ENCODE measurements at places on chromosomes 3 and 15.

GRCh38 chr3:58388550-58389091, 45.0 kb downstream of the PDHB start:
- DNase-seq = no peak

DNA sequence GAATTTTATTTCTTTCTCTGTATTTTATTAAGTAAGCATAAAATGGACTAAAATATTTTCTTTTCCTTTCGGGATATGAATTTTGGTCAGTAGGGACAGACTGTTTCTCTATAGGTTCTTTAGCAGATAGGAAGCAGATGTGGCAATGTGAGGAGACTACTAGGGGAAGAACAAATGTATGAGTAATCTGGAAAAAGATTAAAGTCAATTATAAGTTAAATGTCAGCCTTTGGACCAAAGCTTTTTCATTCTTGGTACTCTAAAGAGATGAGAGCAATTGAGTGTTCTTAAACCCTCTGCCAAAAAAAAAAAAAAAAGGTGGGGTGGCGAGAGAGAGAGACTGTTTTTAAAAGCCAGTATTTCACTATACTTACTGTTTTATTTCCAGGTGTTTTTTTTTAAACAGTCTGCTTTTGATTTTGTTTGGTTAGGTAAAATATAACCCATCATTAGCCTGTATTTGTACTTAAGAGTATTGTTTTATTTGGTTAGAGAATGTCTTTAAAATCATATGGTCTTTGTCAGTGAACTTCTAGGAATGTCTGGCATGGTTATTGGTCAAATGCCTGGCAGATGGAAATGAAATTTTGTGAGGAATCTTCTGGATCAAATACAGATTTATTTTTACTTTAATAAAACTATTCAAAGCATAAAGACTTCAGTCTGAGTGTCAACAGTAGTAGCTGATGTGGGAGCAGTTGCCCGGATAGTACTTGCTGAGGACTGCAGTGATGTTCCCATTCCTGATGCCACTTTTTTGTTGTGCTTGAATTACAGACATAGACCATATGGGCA, 63.8 kb downstream of the LRRC49 start:
- DNase-seq = no peak

DNA sequence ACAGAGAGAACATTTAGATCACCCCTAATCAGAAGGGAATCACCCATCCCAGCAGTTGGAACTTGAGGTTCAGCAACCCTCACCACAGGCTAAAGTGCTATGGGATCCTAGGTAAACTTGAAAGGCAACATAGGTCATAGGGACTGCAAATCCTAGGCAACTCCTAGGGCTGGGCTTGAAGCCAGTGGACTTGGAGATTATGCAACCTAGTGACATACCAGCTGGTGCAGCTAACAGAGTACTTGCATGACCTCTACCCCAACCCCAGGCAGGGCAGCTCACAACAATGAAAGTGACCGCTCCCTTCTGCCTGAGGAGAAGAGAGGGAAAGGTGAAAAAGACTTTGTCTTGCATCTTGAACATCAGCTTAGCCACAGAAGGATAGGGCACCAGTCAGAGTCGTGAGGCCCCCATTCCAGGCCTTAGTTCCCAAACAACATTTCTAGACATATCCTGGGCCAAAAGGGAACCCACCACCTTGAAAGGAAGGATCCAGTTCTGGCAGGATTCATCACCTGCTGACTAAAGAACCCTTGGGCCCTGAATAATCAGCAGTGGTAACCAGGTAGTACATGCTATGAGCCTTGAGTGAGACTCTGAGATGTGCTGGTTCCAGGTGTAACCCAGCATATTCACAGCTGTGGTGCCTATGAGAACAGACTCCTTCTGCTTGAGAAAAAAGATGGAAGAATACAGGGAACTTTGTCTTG, 37.6 kb upstream of the FBN1 start:
- no peak for DNase-seq

- no peak for DNase-seq
Observed at GRCh38 chr15:63939531-63940130, 105.9 kb upstream of the HERC1 start.

GRCh38 chr3:127442506-127442905, 148.0 kb downstream of the TPRA1 start:
- DNase-seq = no peak

- no peak for DNase-seq
Observed at GRCh38 chr15:45185903-45186770, 1.6 kb downstream of the SHF start.

GRCh38 chr15:35150361-35150760, 65.3 kb upstream of the NANOGP8 start:
- DNase-seq = no peak

DNA sequence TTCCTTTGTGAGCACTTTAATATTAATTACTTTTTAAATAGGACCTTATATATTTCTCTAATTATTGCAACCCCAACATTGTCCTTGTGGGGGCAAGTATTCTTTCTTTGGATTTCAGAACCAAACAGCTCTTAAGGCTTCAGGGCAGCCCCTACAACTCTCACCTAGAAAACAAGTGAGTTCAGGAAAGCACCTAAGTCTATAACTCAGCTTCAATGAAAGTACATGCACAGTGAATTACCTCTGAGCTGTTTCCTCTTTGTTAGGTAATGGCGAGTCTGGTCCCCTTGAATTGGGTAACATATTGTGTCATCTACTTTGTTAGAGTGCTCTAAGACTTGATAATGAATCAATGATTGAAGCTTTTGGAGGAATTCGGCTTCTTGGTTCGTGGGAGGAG, 545.7 kb downstream of the NLGN1 start:
- no peak for DNase-seq

DNA sequence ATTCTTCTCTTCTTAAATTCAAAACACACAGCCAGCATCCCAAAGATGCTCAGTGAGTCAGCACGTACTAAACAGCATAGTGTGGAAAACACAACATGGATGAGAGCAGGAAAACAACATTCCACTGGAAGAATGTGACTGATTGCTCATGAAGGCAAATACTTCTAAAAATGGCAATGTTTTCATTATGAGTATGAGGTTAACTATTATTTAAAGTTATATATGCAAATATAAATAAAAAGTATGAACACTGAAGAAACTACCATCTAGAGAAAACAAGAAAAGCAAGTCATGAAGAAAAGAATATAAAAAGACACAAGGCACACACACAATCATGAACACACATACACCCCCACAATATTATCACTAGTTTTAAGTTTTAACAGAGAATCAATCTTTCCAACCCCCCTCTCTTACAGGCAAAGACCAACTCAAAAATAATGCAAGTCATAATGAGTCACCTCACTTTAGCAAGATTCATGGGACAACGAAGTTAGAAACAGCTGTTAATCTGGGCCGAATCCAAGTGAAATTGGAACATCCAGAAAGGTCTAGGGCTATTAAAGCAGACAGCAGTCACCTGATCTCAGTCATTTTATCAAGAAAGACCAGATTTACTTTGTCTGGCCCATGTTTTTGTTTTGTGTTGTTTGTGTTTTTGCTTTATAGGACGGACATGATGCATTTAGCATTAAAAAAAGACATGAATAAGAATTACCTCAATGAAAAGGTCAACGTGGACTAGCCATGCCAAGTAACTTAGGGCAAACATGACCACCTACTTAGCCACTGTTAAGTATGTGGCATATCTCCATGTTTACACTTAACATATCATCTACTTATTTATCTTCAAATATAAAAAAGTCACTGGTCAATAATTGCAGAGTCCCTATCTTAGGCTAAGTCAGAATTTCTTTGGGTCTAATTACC, 18.1 kb downstream of the GBE1 start:
- no peak for DNase-seq

- no peak for DNase-seq
Observed at GRCh38 chr15:99141943-99142342, 37.1 kb downstream of the SYNM start.

GRCh38 chr15:70226337-70226980, 128.7 kb upstream of the TLE3 start:
- DNase-seq = no peak
